Stimulated activated CD4-positive, alpha-beta T cell treated with anti-CD3 and anti-CD28 coated beads, Interleukin-15, amount 100 ng/mL, for 1 hour (primary cell): ENCODE measurements at places on chromosomes 2 and 18.

GRCh38 chr2:85926931-85927661 is 38.3 kb upstream of the ST3GAL5 start:
- no peak for DNase-seq

- no peak for DNase-seq
These were observed 2.1 kb downstream of the ATAD2B start for GRCh38 chr2:23924589-23925359.

DNA sequence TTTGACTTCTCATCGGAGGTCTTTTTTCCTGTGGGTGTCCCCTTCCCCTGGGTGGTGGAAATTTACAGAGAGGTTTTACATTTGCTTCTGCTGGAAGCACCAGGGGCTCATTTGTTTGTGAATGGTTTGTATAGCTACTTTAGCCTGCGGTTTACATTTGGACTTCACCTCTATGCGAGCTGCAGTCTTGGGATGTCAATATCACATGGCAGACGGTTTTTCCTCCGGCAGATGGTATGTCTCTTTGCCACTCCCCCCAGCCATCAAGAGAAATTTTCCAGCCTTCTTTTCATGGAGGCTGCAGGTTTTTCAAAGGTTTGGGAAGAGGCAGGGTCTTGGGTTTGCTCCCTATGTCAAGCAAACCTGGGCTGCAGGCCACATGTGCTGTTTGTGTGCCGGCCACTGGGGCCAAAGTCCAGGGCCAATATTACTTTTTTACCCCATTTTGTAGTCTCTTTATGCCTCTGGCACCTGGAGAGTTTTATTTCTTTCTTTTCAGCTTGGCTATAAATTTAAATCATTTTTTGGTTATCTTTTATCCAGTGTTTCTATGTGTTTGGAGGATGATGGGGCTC is 23.9 kb upstream of the BOD1L2 start:
- DNase-seq = no peak

DNA sequence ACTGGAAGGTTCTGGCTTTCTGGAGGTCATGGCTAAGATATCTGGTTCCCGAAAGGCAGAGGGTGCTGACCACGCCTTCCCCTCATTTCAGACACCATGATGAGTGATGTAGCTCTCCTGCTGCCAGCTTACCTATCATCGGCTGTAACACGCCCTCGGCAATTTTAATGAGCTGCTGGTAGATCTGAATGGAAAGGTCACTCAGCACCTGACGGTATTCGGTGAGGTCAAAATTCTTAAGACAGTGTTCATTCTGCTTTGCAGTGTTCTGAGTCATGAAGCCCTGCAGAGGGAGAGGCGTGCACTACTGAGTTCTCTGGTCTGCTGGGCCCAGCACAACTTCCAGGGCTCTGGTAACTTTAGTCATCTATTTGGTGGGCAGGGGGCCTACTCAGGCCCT is 25.7 kb upstream of the ACAA2 start:
- no peak for DNase-seq

DNA sequence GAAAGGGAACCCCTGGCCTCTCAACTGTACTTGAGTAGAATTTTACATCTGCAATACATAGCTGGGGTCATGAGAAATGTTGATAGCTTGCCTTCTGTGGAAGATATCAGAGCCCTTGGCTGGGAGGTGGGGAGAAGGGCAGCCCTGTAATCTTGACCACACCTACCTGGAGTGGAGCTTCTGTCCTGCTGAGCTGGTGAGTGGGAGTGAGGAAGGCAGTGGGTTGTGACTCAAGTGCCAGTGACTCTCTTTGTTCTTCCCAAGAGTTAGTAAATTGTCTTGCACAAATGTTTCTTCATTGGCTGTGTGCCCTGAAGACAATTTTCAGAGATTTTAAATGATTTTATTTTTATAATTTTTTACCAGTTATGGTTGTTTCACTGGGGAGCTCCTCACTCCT is 277.3 kb downstream of the MBD5 start:
- DNase-seq = no peak

- no peak for DNase-seq
These were observed 1368.4 kb upstream of the CELF4 start for GRCh38 chr18:38933910-38934510.

GRCh38 chr2:98579926-98580325 is 28.4 kb downstream of the COA5 start:
- no peak for DNase-seq

GRCh38 chr18:3966642-3967358 is 488.3 kb downstream of the DLGAP1 start:
- no peak for DNase-seq

- no peak for DNase-seq
These were observed 56.8 kb downstream of the DSC3 start for GRCh38 chr18:30985753-30986152.

DNA sequence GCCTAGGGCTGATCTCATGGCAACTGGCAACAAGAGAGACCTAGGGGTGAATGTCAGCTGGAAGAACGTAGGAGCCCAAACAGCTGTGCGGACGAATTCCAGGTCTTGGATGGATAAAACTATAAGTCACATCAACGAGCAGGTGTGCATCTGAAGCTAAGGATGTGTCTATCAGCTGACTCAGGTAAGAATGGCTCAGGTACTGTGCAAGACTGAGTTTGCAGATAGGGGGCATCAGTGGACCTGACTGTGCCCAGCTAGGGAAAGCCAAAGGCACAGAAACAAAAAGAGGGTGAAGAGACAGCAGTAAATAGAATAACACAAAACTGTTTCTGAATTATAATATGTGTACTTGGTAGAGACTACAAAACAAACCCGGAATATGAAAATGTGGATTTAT is 357.3 kb downstream of the ZEB2 start:
- no peak for DNase-seq
